Right hindlimb (tissue), 1 donor: ENCODE measurements at places on chromosomes 12 and 14.

DNA sequence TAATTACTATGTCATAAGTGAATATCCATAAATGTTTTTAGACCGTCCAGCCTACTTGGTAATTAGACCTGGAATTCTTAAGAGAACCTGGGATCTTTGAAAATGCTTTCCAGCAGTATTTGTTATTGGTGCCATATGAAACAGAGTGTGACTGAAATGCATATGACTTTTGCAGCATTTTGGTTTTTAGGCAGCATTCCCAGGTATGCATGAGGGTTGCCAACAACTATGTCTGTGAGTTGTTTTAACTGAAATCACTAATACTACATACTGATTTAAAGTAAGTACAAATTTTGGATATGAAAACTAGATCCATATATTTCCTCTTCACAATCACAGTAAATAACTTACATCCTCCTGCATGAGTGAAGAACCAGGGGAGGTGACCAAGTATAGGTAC is 437.7 kb upstream of the FAR2 start:
- DNase-seq = no peak

GRCh38 chr14:83147006-83147405 is 1613.4 kb upstream of the SEL1L start:
- no peak for DNase-seq

GRCh38 chr12:90938451-90938850 is 16.5 kb downstream of the CCER1 start:
- DNase-seq = no peak

DNA sequence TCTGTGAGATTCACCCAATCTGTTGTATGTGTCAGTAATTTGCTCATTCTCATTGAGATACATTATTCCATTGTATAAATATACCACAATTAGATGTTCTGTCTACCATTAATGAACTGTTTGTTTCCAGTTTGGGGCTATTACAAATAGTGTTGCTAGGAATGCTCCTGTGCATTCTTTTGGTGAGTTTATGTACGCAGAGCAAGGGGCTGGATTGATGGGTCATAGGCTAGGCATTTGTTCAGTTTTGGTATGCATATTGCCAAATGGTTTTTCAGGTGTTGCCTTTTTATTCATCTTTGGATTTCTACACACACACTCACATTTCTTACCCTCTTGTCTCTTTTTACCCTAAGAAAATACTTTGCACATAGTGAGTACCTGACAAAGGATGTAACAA is 93.4 kb downstream of the GPATCH2L start:
- no peak for DNase-seq

DNA sequence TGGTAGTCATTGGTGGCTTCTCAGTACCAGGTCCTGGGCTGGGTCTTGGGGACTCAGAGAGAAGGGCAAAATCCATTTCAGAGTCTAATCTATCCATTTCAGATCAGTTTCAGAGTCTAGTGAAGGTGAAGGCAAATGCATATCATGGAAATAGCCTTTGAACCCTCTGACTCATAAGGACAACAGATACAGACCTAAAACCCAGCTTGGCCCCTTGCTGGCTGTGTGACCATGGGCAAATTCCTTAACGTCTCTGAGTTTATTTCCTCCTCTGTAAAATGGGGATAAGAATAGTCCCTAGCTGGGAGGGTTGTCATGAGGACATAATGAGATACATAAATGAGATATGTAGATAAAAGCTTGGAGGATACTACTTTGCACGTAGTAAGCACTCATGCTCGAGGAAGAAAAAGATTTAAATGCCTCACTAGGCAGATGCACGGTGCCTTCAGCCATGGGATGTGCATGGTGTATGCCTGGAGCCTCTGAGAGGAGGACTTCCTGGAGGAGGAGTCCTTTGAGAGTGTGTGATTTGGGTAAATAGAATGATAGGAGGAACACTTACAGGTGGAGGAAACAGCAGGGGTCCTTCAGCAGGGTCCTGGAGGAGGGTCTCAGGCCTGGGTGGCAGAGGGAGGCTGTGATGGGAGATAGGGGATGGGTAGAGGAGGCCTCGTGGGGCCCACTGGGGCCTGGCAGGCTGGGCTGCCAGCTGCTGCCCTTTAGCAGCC is 8.0 kb downstream of the DTX1 start:
- DNase-seq = no peak

DNA sequence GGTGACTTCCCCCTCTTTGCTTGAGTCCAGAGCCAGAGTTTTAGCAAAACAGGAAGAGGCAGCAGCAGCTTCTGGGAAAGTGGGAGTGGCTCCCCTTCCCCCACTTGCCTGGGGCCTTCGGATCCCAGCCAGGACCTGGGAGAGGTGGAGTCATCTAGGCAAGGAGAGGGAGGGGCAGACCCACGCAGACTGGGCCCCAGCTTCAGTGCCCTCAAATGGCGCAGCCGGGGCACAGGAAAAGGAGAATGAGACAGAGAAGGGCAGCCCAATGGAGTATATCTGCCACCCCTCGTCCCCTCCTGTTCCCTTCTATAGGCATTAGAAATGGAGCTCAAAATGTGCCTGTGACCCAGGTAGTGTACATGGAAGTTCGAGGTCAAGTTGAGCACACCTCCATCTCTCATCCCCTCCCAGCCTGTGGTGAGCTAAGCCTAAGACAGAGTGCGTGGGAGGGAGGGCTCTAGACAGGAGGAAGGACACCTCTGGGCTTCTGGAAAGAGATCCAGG is 9.3 kb upstream of the HDAC7 start:
- DNase-seq = peak; percentile 84

DNA sequence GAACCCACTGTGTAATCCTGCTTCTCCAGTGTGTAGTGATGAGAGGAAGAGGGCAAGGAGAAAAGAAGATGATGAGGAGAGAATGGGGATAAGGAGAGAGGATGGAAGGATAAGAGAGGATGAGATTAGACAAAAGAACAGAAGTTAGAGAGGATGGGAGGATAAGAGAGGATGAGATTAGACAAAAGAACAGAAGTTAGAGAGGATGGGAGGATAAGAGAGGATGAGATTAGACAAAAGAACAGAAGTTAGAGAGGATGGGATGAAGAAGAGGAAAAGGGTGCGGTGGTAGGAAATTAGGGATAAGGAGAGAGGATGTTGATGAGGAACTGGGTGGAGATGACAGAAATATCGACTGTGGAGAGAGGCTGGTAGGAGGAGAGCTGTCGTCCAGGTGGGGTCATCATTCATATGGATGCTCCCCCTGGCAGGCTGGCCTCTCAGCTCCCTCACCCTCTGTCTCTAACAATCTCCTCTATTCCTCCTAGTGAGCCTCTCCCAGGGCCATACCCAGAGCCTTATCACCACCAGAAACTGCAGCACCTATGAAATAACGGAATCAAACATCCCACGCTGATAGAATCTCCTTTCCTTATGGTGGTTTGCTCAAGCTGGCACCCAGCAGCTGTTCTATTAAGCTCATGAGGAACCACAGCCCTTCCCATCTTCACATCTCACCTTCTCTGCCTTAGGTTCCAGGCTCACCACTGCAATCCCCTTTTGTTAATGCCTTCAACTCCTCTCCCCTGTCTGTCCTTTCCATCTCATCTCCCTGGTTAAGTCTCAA is 6.0 kb upstream of the CIROP start:
- no peak for DNase-seq

GRCh38 chr14:24780281-24780680 is 146.3 kb upstream of the GZMB start:
- no peak for DNase-seq

- DNase-seq = no peak
These were observed 54.6 kb upstream of the USP44 start for GRCh38 chr12:95605875-95606274.

DNA sequence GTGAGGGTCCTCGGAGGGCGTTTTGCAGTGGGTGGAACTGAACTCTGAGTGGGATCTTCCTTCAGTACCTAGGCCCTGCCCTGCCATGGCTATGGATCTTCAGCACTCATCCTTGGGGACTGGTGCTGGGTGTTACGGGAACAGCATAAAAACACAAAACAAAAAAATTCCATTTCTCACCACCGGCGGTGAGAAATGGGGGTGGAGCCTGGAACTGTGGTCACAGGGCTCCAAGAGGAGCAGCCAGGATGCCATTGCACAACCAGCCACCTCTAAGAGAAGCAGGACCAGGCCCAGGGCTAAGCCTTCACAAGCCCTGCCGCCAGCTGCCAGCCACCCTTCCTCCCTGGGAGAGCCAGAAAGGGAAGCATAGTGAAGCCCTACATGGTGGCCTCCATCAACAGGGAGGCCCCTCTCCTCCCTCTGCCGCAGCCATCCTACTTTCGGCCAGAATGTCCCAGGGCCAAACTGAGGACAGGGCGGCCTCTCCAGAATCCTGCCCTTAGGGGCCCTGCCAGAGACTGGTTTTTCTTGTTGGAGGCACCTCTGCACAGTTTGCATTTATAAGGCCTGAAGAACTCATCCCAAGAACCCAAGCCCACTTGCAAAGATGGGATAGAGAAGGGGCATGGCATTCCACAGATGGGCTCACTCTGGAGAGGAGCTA is 76.5 kb downstream of the VCPKMT start:
- DNase-seq = no peak
